ENCODE measurements at places on chromosomes 2 and 18.

- DNase-seq: no peak
Observed at GRCh38 chr2:79977792-79978191, 326.8 kb downstream of the LRRTM1 start.

DNA sequence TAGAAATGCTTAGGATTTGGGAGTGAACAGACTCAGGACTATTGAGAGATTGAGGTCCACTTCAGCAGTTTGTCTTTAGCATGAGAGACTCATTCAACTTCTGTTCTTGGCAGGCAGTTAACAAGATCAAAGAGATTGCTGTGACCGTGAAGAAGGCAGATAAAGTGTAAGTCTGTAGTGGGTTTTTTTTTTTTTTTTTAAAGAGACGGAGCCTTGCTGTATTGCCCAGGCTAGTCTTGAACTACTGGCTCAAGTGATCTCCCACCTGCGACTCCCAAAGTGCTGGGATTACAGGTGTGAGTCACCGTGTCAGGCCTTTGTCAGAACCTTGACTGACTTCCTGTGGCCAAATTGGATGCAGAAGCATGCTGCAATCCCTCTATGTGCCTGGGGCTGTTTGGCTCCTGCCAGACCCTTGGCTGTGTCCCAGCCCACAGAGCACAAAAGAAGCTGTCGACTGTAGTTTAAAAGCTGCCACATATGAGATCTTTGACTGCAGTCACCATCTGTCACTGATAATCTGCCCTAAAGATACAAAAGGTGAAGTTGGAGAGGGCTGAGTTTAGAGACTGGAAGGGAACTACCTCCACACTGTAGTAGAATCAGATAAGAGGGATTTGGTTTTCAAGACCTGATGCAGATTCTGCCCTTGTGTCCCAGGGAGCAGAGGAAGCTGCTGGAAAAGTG is 9.9 kb downstream of the CCT7 start:
- no peak for DNase-seq

- DNase-seq: no peak
Observed at GRCh38 chr2:48397281-48397680, 132.7 kb upstream of the STON1 start.

- no peak for DNase-seq
Observed at GRCh38 chr2:126657636-126658318, 1.8 kb downstream of the GYPC start.

DNA sequence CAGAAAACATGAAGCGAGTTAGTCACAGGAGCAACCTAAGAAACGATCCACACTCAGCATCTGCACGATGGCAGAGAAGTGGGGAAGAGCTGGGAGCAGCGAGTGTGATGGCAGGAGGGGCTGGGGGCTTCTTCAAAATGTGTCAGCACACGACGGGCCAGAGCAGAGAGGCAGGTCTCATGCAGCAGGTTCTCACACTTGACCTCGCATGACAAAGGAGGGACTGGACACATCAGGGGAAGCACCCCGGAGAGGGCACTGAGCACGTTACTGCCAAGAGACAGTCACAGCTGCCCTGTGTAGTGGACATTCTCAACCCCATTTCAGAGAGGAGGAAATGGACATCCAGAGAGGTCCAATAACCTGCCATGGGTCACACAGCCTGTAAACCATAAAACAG is 104.1 kb upstream of the CAPN13 start:
- DNase-seq: no peak

DNA sequence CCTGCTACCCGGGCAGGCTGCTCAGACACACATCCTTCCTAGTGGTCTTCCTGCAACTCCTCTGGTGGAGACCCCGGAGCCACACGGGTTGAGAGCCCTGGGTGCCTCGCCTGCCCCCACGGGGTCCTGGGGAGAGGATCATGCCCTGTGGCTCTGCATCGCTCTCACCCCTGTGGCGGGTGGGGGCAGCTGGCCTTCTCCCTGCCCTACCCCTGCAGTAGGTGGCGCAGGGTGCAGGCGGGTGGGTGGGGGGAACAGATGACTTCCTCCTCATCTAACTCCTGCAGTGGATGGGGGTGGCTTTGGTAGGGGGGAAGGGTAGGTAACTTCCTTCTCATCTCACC is 38.5 kb downstream of the TSHZ1 start:
- no peak for DNase-seq

GRCh38 chr2:103594823-103595222 is 833.0 kb downstream of the TMEM182 start:
- no peak for DNase-seq

DNA sequence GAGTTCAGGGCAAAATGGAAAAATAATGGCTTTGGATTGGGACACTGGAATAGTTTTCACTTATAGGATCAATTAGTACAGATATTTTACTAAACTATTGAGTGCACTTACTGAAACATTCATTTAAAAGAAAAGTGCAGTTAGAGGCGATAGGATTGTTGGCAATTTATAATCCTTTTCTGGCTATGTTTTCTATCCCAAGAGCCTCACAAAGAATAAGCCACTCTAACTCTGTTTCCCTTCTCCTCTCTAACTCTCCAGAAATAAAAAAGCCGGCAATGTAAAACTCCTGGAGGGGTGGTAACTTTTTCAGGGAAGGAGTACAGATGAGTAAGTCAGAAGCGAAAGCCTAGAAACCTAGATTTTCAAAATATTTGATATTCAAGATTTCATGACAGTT is 91.3 kb downstream of the EPHA4 start:
- DNase-seq: no peak

DNA sequence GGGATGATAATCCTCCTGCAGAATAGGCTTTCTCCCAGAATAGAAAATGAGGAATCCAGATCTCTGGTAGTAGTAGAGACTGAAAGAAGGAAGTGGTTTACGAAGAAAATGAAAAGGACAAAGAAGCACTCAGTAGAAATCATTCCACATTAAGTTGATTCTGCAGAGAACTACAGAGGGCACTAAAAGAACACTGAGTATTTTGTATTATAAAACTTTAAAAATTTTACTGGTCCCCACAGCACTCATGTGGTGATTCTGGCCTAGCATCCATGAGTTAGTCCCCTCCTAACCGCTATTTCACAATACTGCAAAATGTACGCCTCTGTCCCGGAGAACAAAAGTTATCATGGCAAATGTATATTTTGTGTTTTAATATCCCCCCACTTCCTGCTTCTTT is 42.9 kb upstream of the SLC35F5 start:
- no peak for DNase-seq

DNA sequence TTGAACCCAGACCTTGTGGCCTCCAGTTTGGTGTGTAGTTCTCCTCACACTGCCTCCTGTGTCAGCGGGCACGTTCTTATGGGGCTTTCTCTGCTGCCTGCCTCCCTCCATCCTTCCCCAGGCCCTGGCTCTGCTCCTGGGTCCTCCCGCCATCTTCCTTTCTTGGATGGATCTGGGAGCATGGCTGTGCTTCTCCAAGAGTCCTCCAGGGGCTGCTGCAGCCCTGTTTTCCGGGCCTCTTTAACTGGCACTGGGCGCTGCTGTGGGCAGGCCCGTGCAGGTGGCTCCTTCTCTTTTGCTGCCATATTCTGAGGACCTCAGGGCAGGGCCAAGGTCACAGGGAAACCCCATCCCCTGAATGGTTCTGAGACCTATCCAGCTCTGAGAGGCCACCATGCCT is 17.8 kb downstream of the THNSL2 start:
- no peak for DNase-seq

DNA sequence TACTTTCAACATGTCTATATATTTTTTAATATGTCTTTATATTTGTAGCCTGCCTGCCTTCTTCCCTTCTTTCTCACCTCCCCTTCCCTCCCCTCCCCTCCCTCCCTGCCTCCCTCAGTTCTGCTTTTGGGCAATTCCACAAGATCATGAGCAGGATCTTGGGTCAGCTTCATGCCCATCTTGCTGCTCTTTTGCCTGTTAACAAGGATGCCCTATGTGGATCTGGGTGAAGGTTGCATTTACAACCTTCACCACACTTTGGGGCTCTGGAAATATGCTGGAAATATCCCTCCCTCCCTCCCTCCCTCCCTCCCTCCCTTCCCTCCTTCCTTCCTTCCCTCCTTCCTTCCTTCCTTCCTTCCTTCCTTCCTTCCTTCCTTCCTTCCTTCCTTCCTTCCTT is 334.1 kb upstream of the FAM98A start:
- DNase-seq: no peak

GRCh38 chr2:28600181-28600580 is 104.3 kb downstream of the PLB1 start:
- no peak for DNase-seq

GRCh38 chr18:62526098-62527025 is 3.5 kb downstream of the ZCCHC2 start:
- DNase-seq: peak; percentile 18

DNA sequence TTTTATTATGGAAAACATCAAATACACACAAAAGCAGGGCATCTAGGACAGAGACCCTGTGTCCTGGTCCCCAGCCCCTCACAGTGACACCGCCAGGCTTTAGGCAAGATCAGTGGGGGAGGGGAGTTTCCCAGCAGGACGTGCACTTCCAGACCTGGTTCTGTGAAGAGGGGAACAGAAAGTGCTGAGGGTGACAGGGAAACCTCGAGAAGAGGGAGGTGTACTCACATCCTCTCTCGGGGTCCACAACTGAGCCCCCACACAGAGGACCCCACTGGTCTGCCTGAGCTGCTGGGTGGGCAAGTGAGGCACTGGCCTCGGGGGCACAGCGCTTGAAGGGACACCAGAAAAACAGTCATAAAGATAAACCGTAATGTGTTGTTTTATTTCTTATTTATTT is 4.4 kb upstream of the GPR35 start:
- no peak for DNase-seq

DNA sequence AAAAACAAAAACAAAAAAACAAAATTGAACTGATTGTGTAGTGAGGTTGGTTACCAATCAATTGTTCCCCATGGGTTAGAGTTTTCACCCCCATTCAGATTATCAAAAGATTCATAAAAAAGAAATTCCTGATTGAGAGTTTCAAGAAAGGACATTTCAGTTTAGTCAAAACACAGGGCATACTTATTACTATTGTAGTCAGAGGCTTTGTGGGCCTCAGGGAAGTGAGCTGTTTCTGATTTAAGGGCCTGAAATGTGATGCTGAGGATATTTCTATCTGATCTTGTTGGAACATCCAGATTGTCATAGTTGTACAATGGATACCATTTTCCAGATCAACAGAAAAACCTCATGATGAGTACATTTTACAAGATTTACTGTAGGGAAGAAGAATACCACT is 368.1 kb upstream of the NETO1 start:
- no peak for DNase-seq

DNA sequence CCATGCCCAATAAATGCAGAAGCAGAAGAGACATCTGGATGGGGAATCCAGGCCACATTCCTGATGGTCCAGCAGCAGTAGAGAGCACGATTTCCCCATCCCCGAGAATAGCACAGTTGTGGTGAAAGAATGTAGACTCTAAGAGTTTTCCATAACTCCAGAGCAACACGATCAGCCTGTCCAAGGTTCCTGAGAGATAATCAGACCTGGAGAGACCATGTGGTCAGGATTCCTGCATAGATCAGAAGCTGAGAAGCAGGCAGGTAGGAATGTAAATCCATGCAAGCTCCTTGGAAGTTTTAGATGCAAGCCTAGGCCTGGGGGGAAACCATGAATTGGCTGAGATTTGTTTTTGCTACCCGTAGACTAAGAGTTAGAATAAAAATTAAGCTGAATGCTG is 34.2 kb upstream of the PTPRM start:
- no peak for DNase-seq

DNA sequence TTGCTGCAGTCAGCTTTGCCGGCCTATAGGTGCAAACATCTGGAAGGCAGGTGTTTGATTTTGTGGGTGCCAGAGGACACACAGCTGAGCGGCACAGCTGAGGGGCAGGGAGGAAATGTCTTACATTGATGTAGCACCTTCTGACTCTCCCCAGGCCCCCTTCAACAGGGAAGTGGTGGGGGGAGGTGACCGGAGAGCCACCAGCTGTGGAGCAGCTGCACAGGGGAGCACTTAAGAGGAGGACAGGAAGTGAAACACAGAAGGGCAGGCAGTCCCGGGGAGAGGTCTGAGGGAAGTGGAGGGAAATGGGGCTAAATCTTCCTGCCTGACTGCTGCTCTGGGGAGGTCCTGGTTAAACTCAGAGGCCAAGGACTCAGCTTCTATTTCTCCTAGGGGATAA is 409.1 kb downstream of the TNS1 start:
- no peak for DNase-seq

- no peak for DNase-seq
Observed at GRCh38 chr2:10487081-10487740, 39.1 kb upstream of the ODC1 start.

GRCh38 chr2:137107904-137108303 is 342.6 kb downstream of the THSD7B start:
- no peak for DNase-seq

DNA sequence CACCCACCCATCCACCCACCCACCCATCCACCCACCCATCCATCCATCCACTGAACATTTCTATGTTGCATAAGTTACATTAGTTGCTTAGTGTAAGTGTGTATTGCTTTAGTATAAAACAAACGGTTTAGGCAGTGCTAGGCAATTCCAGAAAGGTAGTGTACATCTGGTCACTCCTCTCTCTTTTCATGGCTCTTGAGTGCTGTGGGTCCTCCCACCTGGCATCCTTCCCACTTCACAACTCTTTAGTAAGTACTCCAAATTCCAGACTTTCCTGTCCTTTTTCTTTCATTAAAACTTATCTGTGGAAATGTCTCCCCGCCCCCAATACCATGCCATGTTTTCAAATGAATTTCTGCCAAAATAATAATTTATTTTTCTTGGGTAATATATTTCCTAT is 122.5 kb downstream of the PLEKHM3 start:
- no peak for DNase-seq

DNA sequence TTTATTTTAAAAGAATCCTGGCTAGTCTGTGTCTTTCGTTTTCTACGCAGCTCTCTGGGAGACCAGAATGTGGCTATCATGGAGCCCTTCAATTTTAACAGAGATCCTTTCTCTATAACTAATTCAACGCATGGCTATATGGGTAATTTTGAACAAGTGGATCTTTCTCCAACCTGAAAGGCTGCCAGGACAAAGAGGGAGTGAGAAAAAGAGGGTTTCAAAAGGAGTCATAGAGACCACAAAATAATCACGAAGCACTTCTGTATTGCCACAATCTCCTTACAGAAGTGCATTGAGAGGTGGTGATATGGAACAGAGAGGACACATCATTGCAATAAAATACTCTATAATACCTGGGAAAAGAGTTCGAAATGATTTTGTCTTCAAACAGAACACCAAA is 21.7 kb upstream of the CDH2 start:
- no peak for DNase-seq

GRCh38 chr2:241540771-241541561 is 17.6 kb upstream of the BOK start:
- DNase-seq: no peak

- no peak for DNase-seq
Observed at GRCh38 chr2:72147303-72147971, at the start of gene CYP26B1. Gene CYP26B1, minus strand, starts transcription at chr2:72147862. Its CDS starts 28 bp downstream, at chr2:72147834.

All from substantia nigra (tissue), 51 donors.